Nucleus accumbens (tissue), 56 donors: ENCODE measurements at places on chromosomes 2 and 18.

- no peak for DNase-seq
Measured at GRCh38 chr2:113754160-113754559, 2.3 kb downstream of the SLC35F5 start.

- DNase-seq = no peak
Measured at GRCh38 chr18:48562075-48562474, 23.2 kb downstream of the CTIF start.

DNA sequence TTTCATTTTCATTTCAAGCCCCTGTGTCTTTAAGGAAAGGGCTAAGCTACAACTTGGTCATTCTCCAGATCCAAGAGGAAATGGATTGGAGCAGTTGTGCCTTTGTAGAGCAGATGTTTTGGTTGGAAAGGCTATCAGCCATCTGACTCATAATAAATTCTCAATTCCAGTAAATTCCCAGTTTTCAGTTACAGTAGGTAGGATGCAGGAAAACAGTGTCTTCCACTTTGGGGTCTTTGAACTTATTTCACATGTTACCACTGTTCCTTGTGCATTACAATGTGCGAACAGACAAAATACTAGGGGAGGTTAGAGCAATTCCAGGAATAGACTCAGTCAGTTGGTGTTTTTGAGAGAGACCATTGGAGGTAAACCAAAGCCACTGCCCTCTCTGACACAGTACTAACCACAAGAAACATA lies 211.9 kb downstream of the BABAM2 start:
- no peak for DNase-seq

GRCh38 chr2:191319186-191319585 lies 74.0 kb downstream of the MYO1B start:
- no peak for DNase-seq

- no peak for DNase-seq
Measured at GRCh38 chr2:42191285-42192009, 22.3 kb downstream of the EML4 start.

DNA sequence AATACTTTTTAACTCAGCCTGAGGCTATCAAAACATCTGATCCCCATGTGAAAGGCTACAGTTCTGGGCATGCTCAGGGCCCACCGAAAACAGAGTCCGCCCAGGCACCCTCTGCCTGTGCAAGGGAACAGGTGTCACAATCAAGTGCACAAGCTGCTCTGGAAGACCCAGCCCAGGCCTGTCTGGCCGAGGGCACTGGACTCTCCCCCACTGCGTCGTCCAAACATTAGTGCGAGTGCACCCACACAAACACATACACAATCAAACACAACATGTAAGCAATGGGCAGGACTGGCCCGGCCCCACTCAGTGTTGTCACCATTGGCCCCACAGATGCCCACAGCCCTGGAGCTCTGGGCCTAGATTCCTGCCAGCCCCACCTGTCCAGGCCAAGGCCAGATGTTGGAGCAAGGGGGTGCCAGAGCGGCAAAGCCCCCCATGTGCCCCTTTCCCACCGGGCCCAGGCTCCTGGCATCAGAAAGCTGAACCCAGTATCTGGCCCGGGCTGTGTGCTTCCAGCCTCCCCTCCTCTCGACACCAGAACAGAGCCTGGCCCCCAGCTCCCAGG lies 617 bp upstream of the ALPG start:
- DNase-seq = no peak

GRCh38 chr2:118689033-118689432 lies 158.4 kb downstream of the EN1 start:
- no peak for DNase-seq

DNA sequence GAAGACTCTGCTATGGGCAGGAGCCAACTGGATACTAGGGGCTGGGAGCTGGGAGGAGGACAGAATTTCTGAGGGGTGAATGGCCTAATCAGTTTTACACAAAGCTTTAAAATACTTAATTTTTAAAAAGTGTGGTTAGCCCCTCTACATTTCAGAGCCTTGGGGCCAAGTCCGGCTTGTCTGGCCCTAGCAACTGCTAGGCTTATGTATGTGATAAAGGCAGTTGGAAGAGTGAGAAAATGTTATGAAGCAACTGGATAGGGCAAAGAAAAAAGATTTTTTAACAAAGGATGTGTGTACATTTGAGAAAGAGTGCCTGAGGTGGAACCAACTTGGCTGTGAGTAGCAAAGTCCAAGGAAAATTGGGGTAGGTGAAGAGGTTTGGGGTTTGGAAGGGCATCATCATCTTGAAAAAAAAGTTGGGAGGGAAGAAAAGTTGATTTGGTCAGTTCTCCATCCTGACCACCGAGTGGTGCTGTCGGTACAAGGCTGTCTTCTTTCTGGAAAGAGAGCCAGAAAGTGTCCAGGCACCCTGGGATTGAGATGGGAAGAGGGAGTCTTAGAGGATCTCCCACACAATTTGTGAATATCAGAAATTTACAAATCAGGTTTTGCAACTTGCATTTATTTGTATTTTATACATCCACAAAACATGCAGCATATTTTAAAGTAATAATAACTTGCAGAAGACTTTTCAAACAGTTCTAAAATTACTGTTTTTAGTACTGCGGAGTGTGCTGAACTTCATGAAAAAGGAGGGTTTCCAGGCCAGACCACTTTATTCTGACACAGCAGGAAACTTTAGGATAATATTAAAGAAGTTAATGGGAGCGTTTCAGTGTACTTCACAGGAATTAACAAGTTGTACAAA lies 10.5 kb upstream of the CDK15 start:
- no peak for DNase-seq

GRCh38 chr2:67727623-67728022 lies 330.5 kb downstream of the ETAA1 start:
- DNase-seq = no peak

DNA sequence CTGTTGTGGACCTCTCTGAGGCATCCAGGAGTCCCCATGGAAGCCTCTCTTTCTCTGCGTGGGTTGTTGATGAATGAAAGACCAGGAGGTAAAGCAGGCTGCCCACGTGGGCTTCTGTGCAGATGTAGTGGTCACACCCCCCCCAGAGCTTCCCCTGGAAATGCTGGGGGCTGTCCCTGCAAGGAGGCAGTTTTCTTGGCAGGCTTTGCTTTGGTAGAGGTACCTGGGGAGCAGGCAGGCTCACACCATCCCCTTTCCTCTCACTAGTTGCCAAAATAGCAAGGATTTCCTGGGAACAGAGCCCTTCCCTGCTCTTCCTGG lies 97.6 kb upstream of the MAP3K20 start:
- no peak for DNase-seq

DNA sequence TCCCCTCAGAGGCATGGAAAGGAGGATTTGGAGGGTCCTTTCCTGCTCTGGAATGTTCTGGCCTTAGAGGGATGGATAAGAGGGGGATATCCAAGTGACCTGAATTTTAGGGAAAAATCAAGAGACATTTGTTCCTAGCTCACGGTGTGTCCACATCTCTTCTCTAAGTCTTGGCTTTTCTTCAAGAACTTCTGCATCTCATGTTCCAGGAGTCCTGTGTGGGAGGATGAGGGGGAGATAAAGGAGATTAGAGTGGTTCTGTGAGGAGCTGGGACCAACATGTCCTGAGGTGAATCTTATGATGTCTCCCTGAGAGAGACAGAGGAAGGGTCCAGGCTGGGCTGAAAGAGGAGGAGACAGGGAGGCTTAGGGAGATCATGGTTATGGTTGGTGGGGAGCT lies 11.7 kb downstream of the EMX1 start:
- no peak for DNase-seq

GRCh38 chr18:53625997-53626599 lies 598.4 kb downstream of the MBD2 start:
- DNase-seq = no peak

DNA sequence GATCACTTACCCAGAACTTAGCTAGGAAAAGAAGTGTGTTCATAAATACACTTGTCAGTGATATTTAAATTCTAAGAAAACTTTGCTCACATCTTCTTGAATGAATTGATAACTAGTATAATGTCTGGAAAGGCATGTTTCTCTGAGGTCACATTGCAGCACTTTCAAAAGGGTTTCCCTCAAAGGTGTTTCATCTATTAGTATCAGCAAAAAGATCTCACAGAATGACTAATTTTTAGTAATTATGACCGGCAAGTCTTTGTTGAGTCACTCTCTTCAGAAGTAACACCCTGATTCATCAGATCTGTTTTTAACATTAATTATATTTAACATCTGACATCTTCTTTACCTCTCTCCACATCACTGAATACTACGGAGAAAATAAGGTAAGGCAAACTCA lies 222.3 kb downstream of the IKZF2 start:
- no peak for DNase-seq

- no peak for DNase-seq
Measured at GRCh38 chr2:79882548-79882947, 369.7 kb downstream of the CTNNA2 start.

DNA sequence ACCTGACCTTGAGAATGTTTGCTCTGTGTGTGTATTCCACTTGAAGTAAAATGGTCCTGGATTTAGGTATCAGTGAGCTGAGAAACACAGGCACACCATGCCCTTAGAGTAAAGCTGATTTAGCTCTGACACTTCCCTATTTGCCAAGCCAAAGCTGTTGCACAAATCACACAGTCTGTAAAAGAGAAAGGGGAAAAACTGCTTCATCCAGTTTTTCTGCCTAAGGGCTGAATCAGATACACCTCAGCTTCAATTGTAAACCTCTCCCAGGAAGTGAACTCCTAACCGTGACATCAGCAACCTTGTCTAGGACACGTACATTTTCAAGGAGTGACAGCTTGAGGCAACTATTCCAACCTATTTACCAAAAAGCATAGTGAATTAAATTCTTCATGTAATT lies 150.4 kb downstream of the NR4A2 start:
- DNase-seq = no peak

DNA sequence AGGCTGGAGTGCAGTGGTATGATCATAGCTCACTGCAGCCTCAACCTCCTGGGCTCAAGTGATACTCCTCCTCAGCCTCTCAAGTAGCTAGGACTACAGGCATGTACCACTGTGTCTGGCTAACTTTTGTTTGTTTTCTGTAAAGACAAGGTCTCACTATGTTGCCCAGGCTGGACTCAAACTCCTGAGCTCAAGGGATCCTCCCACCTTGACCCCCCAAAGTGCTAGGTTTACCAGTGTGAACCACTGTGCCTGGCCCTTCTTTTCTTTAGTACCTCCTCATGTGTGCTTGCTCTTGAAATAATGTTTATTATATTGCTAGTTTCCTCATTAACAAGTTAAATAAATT lies 19.0 kb upstream of the COBLL1 start:
- no peak for DNase-seq

DNA sequence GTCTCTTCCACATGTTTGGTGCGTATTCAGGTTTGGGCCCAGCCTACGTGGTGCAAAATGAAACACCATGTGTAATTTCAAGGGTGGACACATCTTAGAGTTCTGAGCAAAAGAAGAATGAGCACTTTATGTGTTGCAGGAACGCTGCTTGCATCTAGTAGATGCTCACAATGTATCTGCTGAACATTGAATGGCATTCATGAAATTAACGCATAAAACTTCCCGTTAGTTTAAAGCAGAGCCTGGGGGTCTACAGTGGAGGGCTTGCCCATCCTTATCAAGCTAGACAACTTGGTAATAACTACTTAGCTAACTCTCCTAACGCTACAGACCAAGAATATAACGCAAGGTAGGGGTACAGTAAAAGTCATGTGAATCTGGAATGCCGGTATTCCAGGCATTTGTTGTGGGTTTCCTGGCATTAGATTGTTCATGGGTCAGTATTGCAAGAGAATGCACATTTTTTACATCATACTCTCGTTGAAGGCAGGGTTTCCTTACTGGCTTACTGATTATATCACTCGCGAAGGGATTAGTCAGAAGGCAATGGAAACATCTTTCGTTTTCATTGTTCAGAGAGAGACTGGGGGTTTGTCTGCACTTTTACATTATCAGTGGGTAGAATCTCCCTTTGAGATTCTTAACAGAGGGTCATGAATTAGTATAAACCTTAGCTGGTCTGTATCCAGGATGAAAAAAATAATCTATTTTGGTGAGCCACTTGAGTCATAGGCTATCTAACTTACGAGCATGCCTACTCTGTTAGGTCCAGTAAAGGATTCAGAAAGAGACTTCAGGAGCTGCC lies 229.5 kb upstream of the EPAS1 start:
- DNase-seq = no peak

DNA sequence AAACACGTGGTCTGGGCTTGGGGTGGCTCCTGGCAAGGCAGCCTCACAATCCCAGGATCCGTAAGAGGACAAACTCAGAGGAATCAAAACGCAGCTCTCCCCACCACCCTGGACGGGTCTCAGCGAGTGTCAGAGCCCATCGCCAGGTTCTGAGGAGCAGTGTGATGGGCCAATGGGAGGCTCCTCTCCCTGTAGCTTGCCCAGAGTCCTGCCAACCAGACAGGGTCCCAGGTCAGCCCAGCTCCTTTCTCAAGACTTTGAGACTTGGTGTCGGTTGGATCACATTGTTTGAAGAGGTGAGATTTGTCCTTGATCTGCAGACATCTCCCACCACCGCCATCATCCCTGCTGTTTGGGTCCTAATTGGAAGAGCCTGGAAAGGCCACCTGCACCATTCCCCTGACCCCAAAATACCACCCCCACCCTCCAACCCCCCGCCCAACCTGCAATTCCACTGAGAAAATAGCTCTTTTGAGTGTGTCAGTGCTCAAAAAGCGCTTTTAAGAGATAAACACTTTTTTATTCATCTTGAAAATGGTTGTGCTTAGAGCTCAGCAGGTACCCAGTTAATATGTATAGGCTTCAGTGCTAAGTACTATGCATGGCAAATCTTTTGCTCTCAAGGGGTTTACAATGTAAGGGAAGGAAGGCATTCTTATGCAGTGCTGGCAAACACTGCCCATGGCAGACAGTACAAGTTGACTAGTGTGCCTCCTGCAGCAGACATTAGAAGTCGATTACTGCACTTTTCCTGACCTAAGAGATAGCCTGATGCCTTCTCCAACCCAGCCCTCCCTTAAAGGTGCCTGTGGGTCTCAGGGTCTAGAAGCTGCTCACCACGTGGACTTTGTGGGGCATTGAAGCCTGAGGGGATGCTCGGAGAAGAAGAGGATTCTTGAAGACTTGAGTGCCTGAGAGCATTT lies 50.6 kb downstream of the GLI2 start:
- no peak for DNase-seq

GRCh38 chr2:134153294-134153880 lies 100.5 kb upstream of the MGAT5 start:
- DNase-seq = no peak

GRCh38 chr2:776487-776886 lies 99.3 kb upstream of the TMEM18 start:
- DNase-seq = no peak

DNA sequence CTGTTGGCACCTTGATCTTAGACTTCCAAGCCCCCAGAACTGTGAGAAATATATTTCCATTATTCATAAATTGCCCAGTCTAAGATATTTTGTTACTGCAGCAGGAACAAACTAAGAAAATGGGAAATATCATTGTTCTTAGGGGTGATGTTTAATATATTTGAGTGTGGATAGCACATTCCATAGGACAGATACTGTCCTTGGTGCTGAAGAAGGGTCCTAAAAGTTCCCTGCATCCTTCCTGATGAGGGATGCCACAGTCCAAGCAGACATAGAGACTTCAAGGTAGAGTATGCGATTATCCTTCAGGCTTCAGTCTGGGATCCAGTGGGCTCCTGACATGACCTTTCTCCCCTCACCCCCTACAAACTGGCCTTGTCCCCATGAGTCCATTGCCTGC lies 689.0 kb downstream of the TDRD15 start:
- DNase-seq = no peak

DNA sequence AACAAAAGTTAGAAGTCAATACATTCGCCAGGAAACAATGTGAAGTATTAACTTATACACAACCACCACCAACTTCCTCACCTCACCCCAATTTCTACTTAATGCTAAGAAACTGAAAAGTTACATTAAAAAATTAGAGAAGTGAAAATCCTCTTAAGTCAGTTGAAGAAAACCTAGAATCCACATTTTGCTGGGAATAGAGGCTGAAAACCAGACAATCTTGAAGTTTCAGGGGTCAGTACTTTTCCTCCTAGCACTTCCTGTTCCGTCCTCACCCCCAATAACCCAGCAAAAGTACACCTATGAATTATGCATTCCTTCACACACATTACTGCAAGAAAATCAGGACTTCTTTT lies 6.3 kb downstream of the YES1 start:
- DNase-seq = no peak
